ENCODE measurements at places on chromosomes 5 and 9.

- DNase-seq = peak; percentile 40
Observed at GRCh38 chr5:35202319-35203111, 27.8 kb downstream of the PRLR start.

DNA sequence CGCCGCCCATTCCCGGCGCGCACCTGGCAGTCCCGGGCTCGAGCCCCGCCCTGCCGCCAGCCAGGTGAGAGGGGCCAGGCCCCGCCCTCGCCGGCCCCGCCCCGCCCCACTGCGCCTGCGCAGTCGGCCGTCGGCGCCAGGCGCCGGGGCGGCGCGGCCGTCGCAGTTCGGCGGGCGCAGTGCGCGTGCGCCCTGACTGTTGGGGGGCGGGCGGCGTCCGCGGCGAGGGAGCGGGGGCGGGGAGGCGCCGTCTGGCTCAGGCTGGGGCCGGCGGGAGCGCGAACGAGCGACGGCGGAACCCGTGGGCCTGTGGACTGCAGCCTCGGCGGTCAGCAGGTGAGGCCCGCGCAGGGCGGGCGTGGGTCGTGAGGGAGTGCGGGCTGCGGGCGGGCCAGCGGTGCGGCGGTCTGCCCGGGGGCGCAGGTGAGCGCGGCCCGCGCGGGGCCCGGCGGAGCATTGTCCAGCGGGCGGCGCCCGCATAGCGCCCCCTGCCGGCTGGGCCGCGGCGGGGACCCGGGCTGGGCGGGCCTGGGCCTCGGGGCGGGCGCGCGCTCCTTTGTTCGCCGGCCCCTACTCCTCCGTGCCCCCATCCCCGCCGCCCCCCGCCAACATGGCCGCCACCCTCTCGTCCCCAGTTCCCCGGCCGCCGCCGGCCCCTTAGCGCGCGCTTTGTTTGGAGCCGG is at the start of gene SPIN1:
SPIN1 (plus strand) TSS at position 242 of the 683 bp plus-strand sequence. CDS start 38,096 bp downstream, outside the sequence.
- DNase-seq = peak; percentile 69

DNA sequence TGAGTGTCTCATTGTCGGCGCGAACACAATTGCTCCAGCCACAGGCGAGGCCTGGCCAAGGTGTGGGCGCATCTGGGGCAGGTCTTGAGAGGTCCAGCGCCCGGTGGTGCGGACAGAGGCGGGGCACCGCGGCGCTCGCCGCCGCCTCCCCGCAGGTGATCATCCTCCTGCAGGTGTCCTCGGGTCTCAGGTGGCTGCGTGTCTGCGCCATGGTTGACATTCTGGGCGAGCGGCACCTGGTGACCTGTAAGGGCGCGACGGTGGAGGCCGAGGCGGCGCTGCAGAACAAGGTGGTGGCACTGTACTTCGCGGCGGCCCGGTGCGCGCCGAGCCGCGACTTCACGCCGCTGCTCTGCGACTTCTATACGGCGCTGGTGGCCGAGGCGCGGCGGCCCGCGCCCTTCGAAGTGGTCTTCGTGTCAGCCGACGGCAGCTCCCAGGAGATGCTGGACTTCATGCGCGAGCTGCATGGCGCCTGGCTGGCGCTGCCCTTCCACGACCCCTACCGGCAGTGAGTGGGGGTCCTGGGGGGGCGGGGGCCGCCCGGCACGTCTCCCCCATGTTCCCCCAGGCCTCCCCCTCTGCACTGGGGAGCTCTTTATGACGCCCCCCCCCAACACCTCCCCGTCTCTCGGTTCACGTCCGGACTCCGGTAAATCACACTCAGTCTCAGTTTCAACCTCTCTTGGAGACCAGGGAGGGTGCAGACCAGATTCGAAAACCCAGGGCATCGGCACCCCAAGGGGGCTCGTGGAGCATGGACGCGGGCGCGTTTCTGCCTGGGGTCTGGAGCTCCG is 446 bp downstream of the NXNL2 start:
- DNase-seq = no peak

- no peak for DNase-seq
Observed at GRCh38 chr9:89537166-89537565, 39.3 kb upstream of the SEMA4D start.

DNA sequence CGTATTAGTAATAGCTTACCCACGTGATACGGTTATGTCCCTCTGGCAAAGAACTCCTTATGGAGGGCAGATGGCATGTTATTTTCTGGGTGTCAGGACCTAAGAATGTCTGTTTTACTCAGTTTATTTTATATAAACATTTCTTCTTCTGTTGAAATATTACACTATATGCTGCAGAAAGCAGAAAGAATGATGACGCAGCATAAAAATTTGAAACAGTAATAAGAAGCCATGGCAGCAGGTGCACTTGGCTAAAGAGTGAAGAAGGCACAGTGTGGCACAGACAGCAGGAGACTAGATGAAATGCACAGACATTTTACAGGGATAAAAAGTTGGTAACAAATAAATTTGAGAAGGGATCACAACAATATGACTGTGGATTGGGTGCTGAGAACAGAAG is 46.3 kb upstream of the CDH10 start:
- no peak for DNase-seq

- no peak for DNase-seq
Observed at GRCh38 chr9:102049586-102050246, 311.3 kb upstream of the GRIN3A start.

DNA sequence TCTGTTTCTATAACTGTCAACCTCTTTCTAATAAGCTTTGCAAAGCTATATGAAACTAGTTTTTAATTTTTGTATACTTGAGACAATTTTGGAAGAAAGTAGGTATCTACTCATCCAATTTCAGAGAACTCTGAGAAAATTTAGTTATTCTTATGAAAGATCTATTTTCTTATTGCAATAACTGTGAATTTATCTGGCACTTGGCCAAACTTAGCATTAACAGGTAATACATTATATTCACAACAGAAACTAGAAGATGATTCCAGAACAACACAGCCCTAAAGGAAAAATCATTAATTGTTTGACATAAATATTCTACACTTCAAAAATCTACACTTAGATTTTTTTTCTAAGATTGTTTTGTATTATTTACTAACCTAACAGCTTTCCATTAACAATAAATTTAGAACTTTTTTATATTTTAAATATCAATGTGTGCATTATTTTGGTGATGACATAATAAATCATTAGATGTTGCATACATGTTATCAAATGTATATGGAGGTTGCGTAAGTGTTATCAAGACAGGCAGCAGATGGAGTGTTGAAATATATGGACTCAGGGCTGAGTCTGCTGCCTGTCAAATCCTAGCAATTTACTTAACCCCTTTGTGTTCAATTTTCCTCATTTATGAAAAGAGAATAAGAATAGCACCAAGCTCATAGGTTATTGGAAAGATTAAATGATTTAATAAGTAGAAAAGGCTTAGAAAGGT is 141.8 kb downstream of the MUSK start:
- DNase-seq = no peak

All from fibroblast of gingiva (primary cell).